KG1 (cell line): ENCODE measurements at places on chromosomes 16 and 17.

GRCh38 chr16:24643489-24643888 is 86.0 kb upstream of the TNRC6A start:
- DNase-seq = no peak

- DNase-seq = no peak
Measured at GRCh38 chr16:57258226-57258909, 13.3 kb downstream of the ARL2BP start.

GRCh38 chr17:73304971-73305812 is 6.6 kb downstream of the CDC42EP4 start:
- DNase-seq = no peak

DNA sequence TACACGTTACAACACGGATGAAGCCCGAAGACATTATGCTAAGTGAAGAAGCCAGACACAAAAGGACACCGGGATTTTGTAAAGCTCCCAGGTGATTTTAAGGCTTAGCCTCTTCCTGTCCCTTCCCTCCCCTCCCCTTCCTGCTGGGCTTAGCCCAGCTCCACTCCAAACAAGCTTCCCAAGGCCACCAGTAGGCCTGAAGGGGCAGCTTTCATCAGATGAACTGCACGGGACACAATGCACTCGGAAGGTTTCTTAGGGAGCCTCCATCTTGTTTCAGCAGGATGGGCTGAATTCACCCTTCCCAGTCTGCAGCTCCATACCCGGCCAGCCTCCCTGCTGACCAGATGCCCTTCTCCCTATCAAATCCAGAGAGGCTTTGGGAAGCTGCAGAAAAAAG is 10.4 kb downstream of the MEFV start:
- DNase-seq = no peak

DNA sequence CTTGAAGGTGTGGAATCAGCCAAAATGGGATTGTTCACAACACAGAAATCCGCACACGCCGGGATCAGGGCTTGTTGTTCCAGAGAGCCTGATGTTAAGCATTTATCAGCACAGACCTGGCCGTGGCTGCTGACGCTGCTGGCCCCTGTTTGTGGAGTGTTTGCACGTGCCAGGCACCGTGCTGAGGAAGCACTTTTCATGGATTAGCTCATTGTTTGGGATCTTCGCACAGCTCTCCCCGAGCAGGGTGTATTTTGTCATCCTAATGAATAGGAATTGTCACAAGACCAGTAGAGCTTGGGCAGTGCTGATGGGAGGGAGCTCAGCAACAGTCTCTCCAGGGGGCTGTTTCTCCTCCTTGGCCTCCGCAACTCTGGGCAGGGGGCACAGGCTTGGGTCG is 160.4 kb upstream of the PLCG2 start:
- DNase-seq = no peak

GRCh38 chr16:11783319-11784037 is 13.6 kb downstream of the ZC3H7A start:
- no peak for DNase-seq

GRCh38 chr16:31085873-31086628 is 2.7 kb downstream of the PRSS53 start:
- DNase-seq = no peak

DNA sequence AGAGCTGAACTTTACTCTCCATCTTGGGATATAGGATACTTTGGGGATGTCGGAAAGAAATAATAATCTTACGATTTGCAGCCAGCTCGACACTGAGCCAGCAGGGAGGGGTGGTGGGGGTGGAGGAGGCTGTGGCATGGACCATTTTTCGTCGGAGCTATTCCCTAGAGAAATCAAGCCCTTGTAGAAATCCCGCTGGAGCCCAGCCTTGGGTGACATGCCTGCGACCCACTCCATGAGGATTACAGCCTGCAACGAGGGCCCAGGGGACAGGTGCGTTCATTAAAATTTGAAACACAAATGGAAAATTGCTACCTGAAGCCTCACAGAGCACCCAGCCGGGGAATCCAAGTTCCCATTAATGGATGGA is 82.8 kb upstream of the GSE1 start:
- no peak for DNase-seq

DNA sequence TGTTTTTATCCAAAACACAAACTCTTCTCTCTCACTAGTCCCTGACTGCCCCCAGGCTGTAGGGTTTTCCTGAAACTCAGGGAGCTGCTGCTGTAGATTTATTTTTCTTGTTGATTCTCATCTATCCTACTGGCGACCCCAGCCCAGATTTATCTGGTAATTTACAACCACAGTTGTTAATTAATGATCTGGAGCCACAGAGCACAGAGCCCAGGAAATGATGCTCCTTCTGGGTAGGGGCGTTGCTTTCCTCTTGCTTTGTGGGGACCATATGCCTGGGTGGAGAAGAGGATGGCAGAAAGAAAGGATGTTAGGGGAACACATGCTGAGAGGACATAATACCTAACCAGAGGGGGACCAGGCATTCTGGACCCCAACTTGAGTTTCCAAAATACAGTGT is 7.4 kb upstream of the ETV4 start:
- no peak for DNase-seq

DNA sequence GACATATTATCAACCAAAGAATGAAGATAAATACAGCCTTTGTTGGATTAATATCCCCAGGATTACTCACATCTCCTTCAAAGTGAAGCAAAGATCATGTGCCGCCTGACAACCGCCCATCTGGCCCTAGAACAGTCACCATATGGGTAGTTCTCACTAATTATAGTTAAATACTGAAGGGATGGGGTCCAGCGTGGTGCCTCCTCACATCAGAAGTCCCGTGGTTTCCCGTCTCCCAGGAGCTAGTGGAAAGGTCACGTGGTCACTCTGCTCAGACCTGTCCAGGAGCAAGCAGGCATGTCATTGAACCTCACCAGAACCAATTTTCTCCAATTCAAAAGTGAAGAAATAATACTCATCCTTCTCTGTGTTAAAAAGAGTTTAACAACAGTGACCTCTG is 434.5 kb downstream of the SHISA9 start:
- DNase-seq = no peak

GRCh38 chr17:10226930-10227695 is 28.7 kb upstream of the GAS7 start:
- no peak for DNase-seq

GRCh38 chr17:49549311-49549605 is 26.4 kb upstream of the NXPH3 start:
- DNase-seq = no peak

DNA sequence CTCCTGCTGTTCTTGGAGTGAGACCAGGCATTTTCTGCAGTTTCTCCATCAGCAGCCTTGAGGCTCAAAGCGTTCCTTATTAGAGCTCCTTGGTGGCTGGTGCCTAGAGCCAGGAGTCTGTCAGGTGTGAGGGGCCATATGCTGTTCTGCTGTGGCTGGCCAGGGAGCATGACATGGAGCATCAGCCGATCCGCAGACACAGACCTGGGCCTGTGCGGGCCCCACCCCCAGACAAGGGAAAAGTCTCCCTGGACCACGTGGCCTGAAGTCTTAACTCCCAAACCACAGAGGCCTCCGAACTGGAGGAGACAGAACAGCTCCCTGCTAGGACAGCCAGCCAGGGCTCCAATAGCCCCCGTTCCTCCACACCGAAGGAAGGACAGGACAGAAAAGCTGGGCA is 162.7 kb upstream of the CIBAR2 start:
- no peak for DNase-seq

- no peak for DNase-seq
Measured at GRCh38 chr17:36593656-36594316, 2.1 kb downstream of the DHRS11 start.

GRCh38 chr17:19317359-19318095 is 45.0 kb downstream of the B9D1 start:
- no peak for DNase-seq

DNA sequence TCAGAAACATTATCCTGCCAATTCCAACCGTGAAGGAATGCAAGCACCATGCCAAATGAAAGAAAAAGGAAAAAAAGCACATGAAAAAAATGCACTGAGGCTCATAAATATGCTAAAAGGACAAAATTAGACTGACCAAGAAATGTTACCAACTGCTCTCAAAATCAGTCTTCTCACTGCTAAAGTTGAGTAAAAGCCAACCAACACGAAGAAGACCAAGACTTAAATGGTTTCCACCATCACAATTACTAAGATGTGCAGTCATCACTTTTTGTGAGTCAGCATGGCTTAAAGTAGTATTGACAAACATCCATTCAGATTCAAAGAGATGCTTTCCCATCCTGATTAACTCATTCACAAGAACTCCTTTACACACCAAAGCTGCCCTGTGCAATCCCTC is 16.4 kb downstream of the CDYL2 start:
- DNase-seq = no peak

- no peak for DNase-seq
Measured at GRCh38 chr17:82103553-82104451, 5.8 kb upstream of the FASN start.

DNA sequence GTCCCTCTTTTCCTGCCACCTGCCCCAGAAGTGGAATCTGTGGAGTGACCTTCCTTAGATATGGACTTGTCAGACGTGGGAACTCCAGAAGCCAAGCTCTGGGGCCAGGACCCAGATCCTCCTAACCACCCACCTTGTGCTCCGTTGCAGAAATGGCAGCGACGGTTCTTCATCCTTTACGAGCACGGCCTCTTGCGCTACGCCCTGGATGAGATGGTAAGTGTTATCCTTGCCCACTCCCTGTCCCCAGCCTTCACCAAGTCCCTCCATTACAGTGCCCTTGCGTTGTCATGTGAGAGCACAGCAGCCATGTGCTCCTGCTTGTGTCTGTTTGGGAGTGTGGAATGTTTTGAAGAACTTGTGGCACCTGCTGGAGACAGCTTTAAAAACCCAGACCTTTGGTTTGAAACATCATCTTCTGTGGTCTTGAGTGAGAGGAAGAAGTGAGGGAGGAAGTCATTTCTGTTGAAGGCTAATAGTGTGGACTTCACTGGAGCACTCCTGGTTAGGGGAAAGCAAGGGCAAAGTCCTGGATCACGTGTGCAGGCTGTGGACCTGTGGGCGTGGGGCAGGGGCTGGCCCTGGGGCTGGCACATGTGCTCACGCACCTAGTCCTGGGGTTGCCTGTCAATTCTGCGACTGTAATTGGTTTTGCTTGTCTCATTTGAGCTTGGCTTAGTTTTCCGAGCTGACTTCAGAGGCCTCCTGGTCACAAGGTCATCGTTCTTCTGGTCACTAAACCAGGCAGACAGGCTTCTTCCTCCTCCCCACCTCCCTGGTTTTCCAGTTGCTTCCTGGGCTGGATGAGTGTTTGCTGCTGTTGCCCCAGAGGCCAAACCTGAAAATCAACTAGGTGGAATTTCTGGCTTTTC is 35.8 kb downstream of the MPRIP start:
- no peak for DNase-seq

GRCh38 chr17:74164446-74165045 is 38.9 kb upstream of the RPL38 start:
- DNase-seq = no peak

- no peak for DNase-seq
Measured at GRCh38 chr17:35548208-35548810, 10.8 kb upstream of the SLFN12L start.

GRCh38 chr16:52318302-52319009 is 228.5 kb downstream of the TOX3 start:
- no peak for DNase-seq

- DNase-seq = no peak
Measured at GRCh38 chr16:57256601-57257395, 11.7 kb downstream of the ARL2BP start.

- DNase-seq = no peak
Measured at GRCh38 chr17:76145231-76146052, 4.4 kb upstream of the FOXJ1 start.

DNA sequence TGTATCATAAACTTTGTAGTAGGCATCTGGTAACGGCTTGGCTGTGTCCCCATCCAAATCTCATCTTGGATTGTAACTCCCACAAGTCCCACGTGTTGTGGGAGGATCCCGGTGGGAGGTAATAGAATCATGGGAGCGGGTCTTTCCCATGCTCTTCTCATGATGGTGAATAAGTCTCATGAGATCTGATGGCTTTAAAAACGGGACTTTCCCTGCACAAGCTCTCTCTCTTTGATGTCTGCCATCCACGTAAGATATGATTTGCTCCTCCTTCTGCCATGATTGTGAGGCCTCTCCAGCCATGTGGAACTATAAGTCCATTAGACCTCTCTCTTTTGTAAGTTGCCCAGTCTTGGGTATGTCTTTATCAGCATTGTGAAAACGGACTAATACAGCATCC is 248.7 kb downstream of the SNX29 start:
- no peak for DNase-seq

DNA sequence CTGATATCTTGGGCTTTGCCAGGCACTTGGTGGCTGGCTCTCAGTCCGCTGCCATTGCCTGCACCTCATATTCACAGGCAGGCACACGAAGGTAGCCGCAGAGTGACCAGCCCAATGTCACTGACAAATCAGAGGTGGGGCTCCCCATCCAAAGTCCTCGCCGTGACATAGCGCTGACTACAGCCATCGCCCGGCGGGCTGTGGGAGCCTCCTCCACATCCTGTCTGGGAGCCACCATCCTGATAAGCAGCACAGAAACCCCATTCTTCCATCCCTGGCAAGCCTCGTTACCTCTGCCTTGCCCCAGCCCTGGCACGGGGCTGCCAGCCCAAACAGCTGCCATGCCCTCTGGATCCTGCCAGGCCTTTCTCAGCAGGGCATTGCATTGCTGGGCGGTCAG is 437.8 kb downstream of the SLC39A11 start:
- no peak for DNase-seq

DNA sequence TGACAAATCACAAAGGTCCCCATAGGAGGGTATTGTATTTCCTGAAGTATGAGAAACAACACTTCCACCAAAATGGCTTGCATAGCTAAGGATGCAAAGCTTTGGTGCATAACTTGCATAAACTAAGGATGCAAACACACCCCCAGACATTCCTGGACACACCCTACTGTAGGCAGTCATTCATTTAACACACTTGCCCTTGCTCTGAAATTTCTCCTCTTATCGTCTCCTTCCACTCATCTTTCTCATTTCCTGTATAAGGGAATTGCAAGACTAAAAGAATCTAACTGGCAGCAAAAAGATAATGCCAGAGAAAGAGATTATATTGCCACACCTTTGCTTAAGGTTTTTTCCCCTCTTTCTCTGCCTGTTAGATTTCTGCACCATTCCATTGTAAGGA is 28.3 kb downstream of the CHD9 start:
- no peak for DNase-seq

DNA sequence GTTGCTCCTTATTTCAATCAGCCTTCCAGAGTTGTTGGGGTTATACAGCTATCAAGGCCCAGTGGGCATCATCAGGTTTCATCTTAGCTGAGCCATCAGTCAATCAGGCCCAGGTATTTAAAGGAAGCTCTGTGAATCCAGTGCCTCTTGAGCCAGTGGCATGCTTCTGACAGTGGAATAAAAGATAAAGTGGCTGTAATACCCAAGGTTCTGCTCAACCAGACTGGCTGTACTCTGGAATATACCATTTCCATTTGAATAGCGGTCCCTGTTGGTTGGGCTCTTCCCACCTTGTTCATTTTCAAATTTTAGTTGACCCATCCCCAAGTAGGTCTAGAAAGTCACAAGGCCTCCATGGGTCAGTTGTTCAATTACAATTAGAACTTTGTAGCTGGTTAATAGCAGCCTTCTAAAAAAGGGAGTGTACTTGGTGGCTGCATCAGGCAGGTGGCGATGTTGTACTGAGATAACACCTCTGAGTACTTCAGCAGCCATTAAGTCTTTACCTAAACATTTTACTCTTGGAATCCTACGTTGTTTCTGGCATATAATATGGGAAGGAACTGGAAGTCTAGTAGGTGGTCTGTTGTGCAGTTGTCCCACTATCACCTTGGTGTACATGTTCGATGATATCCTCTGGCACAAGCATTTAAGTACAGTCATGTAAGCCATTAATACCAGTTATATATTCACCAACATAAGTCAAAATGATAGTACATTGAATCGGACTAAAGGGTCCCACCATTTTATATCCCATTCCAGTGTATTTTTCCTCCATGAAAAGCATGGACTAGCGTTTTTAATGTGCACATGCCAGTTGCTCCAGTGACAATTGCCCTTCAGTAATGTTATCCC is 294.1 kb downstream of the BCAS3 start:
- peak; percentile 32 for DNase-seq
